ENCODE measurements at places on chromosomes 12 and 14. TPM values are rescaled to one million over a fixed set of nuclear protein-coding genes. Genes with fewer than 3 reads are reported as not detected.

DNA sequence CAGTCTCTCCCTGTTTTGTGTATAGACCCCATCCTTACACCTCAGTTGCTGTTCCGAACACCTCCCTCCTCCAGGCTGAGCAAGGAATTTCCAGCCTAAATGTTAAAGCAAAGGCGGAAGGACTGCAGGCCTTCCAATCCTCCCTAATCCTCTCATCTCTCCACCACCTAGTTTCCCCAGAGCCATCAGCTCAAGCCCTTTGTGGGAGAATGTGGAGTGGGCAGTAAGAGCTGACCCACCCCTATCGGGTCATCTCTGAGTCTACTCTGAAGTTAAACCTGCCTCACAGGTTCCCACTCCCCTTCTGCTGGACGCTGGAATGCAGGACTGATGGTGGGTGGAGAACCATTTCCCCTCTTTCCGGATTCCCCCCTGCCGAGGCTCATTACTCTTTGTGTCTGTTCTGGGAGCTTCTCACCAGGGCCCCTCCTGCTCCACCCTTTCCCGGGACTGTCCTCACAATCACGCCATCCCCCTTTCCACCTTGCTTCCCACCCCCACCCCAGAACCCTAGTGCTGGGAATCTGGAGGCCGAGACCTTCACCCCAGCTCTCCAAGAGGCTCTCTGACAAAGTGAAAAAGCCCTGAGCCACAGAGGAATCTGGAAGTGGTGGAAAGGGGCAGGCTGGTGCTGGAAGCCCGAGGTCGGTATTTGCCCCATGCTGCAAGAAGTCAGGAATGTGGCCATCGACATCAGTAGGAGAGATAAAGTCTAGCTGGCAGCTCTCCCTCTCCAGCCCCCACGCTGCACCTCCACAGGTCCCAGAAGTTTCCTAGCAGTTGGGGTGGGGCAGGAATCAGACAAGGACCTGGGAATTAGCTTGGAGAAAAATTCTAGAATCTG lies 3.3 kb upstream of the KRT18 start:
- DNase-seq: no peak

GRCh38 chr12:113438523-113439300 lies 16.5 kb downstream of the SDSL start:
- DNase-seq: no peak

SMCO2 gene
- total RNA-seq: 0.58 TPM

HOXC5 gene
- 0.50 TPM for total RNA-seq

GRCh38 chr12:29656762-29657538 lies 126.8 kb downstream of the TMTC1 start:
- no peak for DNase-seq

KRT81 gene
- 244 TPM for total RNA-seq

CNTN1 gene
- total RNA-seq: 0.27 TPM
